SK-N-SH (cell line): ENCODE measurements at places on chromosomes 6 and 20.

- DNase-seq = no peak
Observed at GRCh38 chr6:25882051-25882496, 8.0 kb upstream of the SLC17A3 start.

DNA sequence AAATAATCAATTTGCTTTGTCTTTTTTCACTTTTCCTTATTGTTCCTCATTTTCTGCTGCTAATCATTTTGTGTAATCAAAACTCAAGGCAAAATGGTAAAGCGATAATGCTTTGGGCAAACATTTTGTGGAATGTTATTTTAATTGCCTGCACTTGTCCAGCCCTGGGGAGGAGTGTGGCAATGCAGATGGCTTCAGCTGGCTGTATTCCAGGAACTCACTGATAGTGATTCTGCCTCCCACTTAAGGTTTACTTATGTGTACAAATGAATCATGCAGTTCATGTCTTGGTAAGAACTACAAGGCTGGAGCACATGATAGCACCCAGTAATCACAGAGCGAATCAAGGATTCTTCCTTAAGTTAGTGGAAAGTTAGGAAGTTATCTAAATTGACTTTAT lies 107.8 kb downstream of the COL19A1 start:
- peak; percentile 60 for DNase-seq

DNA sequence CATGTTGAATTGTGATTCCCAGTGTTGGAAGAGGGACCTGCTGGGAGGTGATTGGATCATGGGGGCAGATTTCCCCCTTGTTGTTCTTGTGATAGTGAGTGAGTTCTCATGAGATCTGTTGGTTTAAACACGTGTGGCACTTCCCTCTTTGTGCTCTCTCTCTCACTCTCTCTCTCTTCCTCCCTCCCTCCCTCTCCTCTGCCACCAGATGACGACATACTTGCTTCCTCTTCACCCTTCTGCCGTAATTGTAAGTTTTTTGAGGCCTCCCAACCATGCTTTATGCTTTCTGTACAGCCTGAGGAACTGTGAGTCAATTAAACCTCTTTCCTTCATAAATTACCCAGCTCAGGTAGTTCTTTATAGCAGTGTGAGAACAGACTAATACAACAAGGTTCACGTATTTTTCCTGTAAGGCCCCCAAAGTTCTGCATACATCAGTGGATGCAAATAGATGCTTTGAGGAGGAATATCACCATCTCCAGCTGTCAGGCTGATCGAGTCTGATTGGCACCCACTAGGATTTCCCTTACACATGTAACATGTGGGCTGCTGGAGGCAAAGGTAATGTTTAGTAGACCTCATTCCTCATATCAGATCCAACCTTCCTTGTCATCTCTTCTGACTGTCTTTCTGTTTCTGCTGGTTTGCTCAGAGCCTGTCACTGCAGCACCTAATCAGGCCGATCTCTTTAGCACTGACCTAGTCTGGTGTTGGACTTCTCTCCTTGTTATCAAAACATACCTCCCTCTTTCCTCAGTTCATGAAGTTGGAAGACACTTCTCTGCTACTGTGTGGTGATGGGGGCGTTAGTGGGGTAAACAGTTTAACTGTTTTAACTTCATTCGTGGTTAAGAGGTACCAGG lies 54.3 kb upstream of the BACH2 start:
- DNase-seq = no peak

DNA sequence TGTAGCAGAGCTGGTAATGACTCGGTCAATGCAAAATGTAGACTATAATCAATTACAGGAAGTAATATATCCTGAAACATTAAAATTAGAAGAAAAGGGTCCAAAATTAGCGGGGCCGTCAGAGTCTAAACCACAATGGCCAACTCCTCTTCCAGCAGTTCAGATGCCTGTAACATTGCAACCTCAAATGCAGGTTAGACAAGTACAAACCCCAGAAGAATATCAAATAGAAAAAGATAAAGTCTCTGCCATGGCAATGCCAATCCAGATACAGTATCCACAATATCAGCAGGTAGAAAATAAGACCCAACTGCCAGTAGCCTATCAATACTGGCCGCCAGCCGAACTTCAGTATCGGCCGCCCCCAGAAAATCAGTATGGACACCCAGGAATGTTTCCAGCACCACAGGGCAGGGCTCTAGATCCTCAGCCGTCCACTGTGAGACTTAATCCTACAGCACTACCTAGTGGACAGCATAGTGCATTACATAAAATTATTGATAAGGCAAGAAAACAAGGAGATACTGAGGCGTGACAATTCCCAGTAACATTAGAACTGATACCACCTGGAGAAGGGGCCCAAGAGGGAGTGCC lies 158.4 kb downstream of the GPX5 start:
- DNase-seq = peak; percentile 52

- DNase-seq = no peak
Observed at GRCh38 chr6:109374326-109374892, 7.9 kb downstream of the CD164 start.

- DNase-seq = no peak
Observed at GRCh38 chr6:78909391-78909790, 42.0 kb downstream of the IRAK1BP1 start.

GRCh38 chr20:38187517-38187916 lies 22.4 kb upstream of the TGM2 start:
- DNase-seq = no peak

DNA sequence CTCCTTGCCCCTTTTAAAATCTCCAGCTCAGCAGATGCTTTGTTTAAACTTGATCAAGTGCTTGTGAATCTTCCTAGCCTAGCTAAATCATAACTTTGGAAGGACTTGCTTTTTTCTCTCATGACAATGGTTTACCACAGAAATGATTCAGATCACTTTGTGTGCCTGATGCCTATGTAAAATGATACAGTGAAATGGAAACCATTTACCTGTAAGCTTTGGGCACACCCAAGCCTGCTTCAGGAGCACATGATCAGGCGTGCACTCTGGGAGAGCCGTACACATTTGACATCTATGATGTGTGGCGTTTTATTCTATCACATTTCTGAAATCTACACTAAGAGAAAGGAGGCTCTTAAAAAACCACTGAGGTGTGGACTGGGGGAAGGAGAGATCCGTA lies 41.1 kb downstream of the PTPN1 start:
- no peak for DNase-seq

- DNase-seq = no peak
Observed at GRCh38 chr20:15359056-15359455, 1021.6 kb upstream of the FLRT3 start.

DNA sequence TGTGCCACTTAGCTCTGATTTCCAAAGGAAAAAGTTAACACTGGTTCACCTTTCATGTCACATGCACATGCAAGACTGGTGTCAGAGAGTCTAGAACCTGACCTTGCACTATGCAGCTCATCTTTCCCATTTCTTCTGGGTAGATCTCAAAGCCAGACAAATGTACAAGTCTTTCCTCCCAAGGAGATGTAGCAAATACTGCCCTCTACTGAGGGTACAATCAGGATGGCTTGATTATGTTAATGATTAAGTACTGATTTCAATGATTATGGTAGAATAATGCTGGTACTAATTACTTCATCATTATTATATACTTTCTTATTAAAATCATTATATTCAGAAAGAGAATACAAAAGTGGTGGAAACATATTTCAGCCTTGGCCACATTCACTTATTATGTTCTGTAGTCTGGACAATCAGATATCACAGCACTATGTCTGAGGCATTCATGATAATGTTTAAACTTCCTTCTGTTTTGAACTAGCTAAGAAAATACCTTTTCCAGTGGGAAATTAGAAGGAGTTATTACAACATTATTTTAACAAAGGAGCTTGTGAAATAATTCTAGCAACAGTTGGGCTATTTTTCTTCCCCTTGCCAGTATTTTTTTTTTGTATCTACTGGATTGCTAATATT lies 68.5 kb upstream of the FOXO3 start:
- DNase-seq = peak; percentile 39

DNA sequence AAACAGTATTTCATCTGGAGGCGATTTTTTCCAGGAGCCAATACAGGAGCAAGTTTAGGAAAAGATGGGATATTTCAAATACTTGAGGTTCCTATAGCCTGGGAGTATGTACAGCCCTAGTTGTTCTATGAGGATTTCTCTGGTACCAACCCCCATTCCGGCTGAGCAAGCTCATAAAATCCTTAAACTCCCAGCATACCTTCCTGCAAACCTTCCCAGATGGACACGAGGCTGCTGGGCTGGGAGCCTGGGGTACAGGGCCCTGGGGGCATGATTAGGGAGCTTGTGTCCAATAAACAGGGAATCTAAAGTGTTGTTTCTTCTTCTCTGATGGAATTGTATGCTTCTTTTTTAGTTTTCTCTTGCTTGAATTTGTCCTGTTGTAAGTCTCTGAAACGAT lies 1.5 kb downstream of the PRRC2A start:
- DNase-seq = peak; percentile 33

DNA sequence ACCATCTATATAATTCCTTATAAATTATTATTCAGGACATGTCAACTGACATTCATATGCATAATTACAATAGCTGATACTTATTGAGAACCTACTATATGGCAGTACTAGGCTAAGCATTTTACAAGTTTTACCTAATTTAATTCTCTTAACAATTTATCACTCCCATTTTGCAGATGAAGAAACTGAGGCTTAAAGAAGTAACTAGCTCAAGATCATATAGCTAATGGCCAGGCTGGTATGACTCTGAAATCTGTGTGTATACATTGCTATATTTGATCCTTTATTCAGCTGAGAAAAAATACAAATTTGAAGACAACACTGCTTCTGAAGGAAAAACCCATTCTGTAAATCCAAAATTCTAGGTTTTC lies 85.0 kb downstream of the CRYBG1 start:
- DNase-seq = no peak

GRCh38 chr6:30547454-30547853 lies 8.8 kb downstream of the GNL1 start:
- DNase-seq = no peak

DNA sequence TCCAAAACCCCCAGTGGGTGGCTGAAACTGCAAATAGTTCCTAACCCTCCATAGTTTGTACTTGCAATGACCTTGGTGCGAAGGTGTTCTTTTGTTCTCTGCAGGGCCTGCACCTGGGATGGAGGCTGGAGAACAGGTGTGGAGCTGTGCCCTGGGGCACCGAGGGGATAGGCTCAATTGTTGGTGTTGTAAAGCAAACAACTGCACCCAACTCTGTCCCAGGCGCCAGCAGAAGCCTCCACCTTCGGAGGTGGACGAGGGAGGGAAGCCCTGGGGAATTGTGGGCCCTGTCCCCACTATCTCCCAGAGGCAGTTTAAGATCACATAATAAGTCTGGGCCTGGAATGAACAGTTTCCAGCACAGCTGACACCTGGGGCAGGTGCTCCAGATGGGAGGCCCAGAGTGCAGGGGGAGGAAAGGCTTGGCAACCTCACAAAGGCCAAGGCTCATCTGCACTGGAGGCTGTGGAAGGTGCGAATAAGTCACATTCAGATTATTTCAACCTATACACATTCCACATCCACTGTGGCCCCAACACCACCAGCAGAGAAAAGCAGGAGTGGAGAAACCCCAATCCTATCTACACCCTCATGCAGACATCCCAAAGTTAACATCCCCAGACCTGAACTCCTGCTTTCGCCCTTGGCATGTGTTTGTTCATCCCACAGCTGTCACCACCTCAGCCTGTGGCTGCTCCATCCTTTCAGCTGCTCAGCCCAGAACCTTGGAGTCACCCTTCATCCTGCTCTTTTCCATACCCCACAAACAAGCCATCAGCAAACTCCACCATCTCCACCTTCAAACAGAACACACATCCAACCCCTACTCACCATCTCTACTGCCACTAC lies 12.3 kb upstream of the CBFA2T2 start:
- no peak for DNase-seq

- peak; percentile 17 for DNase-seq
Observed at GRCh38 chr6:116682334-116682712, 1.3 kb downstream of the KPNA5 start.
